ENCODE measurements at places on chromosomes 16 and 17.

DNA sequence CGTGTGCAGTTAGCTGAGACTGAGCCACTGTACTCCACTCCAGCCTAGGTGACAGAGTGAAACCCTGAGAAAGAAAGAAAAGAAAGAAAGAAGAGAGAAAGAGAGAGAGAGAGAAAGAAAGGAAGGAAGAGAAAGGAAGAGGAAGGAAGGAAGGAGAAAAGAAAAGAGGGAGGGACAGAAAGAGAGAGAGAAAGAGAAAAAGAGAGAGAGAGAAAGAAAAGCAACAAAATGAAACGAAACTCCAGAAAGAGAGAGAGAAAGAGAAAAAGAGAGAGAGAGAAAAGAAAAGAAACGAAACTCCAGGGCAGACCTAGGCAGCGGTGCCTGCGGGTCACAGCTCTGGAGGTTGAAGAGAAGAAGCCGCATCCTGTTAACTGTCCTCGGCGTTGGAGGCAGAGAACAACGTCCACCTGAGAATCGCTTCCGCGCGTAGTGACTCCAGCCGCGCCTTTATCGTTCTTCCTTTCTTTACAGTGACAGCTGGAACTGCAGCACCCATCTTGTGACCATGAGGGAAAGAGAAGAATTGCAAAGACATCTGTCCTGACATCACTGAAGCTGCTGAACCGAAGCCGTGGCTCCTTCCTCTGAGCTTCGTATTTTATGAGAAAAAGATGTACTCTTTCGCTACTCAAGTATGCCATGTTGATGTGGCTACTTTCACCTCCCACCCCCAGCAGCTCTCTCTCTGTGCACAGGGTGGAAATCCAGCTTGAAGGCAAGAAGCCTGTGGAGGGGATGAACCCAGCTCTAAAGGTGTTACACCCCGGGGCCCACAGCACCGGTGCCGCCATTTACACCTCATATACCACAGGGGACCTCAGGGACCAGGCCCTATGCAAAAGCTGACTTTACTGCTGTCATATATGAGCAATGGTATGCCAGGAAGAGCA lies 56.9 kb upstream of the DOC2B start:
- DNase-seq, result no peak

DNA sequence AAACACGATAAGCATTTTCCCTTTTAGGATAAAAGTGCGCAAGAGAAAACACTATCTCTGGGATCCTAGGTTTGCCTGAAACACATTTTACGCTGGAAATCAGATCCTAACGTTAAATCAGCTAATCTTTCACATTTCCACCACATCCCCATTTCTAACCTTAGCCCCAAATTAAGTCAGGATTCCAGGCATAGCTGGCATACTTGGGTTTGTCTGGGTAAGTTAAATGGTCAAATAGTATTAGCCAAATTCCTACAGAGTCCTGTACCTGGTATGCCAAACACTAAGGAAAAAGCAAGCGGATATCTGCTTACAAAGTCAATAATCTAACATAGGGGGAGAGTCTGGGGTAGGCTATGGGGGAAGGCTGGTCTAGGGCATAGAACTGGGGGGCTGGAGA lies 557.4 kb upstream of the ZFHX3 start:
- DNase-seq, result peak; percentile 14

DNA sequence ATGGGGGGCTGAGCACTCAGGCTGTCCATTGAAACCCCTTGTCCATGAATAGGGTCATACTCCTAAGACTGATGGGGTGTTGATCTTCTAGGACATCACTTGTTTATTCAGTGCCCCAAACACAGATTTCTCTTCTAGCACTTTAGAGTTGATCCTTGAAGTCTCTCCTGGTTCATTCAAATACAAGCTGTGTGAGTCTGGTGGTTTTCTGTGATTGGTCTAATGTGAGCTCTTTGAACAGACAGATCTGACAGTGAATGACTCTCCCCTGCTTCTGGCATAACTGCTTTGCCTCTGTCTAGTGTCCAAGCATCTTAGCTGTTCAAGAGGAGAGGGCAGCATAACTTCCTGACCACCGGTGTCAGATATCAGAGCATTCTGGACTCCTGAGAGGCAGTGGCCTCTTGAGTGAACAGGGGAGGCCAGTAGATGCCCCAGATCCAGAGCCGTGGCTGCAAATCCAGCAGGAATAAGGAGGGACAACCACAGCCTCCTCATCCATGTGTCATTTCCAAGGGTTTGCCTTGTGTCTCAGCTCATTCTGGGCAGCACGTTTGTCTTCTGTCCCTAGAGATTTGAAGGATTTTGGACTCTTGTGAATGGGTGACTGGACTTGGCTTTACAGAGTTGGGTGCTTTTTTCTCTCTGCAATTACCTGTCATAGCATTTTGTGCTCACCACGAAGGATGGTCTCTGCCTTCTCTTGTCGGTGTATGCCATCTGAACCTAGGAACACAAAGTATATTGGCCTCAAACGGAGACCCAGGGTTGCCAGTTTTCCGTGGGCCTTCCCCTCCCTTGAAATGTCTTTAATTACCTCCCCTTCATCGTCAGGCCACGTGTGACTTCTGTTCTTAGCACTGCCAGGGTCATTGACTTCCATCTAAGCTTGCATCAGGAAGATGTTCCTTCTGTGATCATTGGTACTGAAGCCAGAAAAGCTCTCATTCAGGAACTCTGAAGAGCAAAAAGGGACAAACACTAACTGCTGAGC lies 13.9 kb upstream of the CLEC18C start:
- no peak for DNase-seq

DNA sequence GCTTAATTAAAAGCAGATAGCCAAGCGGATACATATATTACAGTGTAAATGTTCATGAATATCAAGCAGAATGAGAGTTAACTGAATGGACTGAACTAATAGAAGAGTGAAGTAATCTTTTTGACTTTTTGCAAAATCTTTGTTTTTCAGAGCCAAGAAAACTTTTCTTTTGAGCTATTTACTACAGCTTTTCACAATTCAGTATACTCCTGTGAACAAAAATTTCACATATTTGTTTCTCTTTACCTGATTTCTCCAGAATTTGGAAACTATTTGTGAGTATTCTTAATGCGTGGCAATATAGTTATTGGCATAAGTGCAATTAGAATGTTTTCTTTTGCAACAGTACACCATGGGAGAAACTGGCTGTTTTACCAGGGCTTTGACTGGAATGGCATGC lies 9.1 kb upstream of the DUXB start:
- no peak for DNase-seq

GRCh38 chr17:19766421-19767270 lies 18.5 kb upstream of the ALDH3A1 start:
- DNase-seq, result peak; percentile 73

GRCh38 chr16:6153901-6154300 lies 1056.3 kb upstream of the EEF2KMT start:
- peak; percentile 27 for DNase-seq

DNA sequence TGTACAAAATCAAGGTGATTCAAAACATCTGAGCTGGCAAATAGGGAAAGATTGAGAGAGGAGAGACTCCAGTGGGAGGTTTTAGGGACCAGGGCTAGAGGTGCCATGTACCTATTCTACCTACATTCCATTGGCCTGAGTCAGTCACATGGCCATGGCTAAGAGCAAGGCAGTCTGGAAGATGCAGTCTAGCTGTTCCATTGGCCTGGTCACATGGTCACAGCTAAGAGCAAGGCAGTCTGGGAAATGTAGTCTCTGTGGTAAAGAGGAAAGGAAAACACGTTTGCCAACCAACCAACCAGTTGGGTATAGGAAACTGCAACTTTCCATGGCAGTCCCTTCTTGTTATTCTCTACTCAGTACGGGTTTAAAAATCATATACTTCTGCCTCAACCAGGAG lies 369.1 kb downstream of the XYLT1 start:
- DNase-seq, result peak; percentile 24

- no peak for DNase-seq
These were observed 20.5 kb upstream of the PABPN1L start for GRCh38 chr16:88886845-88887521.

DNA sequence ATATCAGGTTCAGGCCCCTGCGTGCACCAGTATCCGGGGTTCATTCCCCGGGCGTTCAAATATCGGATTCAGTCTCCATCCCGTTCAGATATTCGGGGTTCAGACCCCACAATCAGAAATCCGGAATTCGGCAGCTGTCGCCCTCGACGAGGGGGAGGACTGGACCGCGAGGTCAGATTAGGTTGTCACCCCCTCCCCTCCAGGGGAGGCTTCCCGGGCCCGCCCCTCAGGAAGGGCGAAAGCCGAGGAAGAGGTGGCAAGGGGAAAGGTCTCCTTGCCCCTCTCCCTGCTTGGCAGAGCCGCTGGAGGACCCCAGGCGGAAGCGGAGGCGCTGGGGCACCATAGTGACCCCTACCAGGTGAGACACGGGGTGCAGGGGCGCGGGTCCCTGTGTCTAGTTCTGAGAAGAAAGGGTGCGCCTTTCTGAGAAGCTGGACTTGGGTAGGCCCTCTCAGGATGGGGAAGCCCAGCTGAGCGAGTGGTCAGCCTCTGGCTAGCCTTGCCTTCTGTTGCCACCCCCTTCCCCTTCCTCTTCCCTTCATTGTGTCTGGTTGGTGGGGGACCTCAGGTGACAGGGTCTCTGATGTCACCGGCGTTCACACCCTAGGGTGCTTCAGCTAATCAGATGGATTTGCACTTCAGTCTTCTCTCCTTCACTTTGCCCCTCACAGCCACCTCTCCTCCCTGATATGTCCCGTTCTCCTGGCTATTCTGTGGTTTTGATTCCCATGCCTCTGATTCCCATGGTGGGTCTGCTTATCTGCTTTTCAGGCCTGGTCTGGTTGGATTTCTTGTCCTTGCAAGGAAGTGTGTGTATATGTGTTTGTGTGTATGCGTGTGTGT lies 844 bp downstream of the TAOK2 start:
- DNase-seq, result no peak

- no peak for DNase-seq
These were observed 54.4 kb downstream of the TAOK1 start for GRCh38 chr17:29444589-29444988.

- DNase-seq, result peak; percentile 96
These were observed 13.3 kb downstream of the JUP start for GRCh38 chr17:41773190-41773588.

- no peak for DNase-seq
These were observed 96.1 kb downstream of the ZNF778 start for GRCh38 chr16:89313583-89313982.

DNA sequence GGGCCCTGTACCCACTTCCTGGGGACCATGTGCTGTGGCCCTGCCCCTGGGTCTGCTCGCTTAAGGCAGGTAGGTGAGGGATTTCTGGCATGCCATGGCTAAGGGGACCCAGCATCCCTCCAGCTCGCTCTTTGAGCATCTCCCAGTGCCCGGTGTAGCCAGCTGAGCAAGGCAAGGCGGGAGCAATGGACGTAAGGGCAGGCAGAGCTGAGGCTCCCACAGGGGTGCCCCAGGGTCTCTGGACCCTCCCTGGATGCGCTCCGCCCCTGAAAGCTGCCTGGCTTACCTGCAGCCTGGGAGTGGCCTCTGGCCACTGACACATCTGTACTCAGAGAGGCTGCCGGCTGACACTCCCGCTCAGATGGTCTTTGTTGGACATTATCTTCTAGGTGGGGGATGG lies 189.9 kb downstream of the IRF8 start:
- DNase-seq, result no peak

GRCh38 chr17:73090396-73091202 lies 1.9 kb downstream of the SLC39A11 start:
- no peak for DNase-seq

GRCh38 chr17:49969795-49970389 lies 902 bp downstream of the DLX4 start:
- DNase-seq, result no peak

- peak; percentile 46 for DNase-seq
These were observed 12.6 kb downstream of the HID1 start for GRCh38 chr17:74959826-74960515.

DNA sequence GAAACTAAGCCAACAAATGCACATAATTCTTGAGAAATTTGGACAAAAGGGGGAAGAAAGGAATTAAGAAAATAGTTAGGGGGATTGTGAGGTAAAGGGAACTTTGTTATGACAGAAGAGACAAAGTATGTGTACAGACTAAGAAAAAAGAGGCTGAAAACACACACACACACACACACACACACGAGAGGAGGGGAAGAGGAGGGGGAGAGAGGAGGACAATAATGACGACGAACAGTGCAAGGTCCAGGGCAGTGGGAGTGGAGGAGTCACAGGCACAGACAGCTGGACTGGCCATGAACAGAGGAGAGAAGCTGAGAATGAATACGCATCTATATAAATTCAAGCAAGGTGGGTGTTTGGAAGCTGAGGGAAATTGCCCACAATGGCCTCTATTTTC lies 44.6 kb downstream of the MARVELD3 start:
- no peak for DNase-seq

DNA sequence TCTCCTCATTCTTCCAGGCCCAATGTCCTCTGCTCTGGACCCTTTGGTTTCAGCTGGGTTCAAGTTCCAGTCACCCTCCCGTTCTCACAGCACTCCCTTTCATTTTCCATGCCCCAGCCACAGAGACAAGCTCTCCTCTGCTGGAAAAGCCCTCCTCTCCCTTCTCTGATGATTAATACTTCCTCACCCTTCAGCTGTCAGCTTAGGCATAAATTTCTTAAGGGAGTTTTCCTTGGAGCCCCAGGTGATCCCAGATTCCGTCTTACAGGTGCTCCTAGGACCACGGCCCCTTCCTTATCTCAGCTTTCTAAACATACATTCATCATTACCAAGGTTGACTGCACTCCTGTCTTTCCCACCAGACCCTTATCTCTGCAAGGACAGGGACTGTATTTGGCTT lies 10.4 kb downstream of the CHAD start:
- no peak for DNase-seq

- DNase-seq, result no peak
These were observed 25.2 kb upstream of the HEATR6 start for GRCh38 chr17:60103957-60104356.
